ENCODE measurements at places on chromosomes 12 and 14.

DNA sequence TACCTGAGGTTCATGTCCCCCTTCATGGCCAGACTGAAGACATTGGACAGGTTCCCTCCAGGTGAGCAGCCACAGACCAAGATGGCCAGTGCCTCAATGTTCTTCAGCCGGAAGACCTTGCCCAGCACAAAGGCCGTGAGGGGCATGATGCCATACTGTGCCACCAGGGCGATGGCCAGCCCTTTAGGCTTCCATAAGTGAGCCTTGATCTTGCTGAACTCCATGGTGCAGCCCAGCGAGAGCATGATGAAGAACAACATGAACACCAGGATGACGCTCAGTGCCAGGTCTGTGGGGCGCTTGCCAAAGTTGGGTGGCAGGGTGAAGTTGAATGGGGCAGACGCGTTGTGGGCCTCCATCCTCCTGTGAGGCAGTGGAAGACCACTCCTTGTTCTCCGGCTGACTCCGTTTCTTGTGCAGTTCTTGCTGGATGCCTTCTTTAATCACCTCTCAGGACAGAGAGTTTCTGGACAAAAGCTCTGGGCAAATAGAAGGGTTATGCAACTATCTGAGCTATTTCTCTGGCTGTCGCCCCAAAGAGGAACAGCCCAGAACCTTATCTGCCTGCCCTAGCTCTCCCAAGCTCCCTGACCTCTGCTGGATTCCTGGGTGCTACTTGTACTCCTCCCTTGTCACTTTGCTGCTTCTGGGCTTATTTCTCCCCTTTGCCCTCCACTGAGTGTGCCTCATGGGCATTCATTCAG, at the start of gene SLC10A1:
Gene SLC10A1, minus strand, starts transcription at position 445 of the 704 bp plus-strand sequence. Its CDS starts 86 bp downstream, at position 359.
- ATAC-seq: no peak

GRCh38 chr12:12121061-12121460, 50.3 kb downstream of the BCL2L14 start:
- no peak for ATAC-seq

- ATAC-seq: peak; percentile 52
Observed at GRCh38 chr14:100434033-100434601, 111.0 kb downstream of the SLC25A47 start.

- no peak for ATAC-seq
Observed at GRCh38 chr14:74019408-74020137, 424 bp downstream of the BBOF1 start.

DNA sequence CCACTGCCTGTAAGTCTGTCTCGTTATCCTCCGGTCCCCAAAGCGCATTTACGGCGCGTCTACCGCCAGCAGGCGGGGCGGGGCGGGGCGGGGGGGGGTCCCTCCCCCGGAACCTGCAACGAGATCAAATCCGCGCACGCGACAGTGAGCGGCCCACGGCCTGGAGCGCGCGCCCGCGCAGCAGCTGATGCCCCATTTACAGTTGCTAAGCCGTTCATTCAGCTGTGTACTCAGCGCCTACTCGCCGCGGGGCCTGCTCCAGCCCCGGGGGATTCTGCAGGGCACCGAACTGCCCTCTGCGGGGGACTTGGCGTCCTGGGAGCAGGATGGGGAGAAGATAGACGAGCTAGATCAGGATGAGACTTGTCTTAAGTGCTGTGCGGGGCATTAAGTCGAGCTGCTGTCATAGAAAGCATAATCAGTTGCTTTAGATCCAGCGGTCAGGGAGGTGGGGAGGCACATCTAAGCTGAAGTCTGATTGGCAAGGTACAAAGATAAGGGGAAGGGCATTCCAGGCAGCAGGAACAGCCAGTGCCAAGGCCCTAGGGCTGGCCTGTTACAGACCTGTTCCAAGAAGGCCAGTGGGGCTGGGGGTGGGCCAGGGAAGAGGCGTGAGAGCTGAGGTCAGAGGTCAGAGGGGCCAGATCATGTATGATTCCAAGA, 1.4 kb upstream of the CCDC85C start:
- peak; percentile 40 for ATAC-seq

- ATAC-seq: peak; percentile 52
Observed at GRCh38 chr12:106138633-106139421, at the start of gene NUAK1. Gene NUAK1 (minus strand): TSS chr12:106138954. CDS start chr12:106138653, 301 bp downstream.

DNA sequence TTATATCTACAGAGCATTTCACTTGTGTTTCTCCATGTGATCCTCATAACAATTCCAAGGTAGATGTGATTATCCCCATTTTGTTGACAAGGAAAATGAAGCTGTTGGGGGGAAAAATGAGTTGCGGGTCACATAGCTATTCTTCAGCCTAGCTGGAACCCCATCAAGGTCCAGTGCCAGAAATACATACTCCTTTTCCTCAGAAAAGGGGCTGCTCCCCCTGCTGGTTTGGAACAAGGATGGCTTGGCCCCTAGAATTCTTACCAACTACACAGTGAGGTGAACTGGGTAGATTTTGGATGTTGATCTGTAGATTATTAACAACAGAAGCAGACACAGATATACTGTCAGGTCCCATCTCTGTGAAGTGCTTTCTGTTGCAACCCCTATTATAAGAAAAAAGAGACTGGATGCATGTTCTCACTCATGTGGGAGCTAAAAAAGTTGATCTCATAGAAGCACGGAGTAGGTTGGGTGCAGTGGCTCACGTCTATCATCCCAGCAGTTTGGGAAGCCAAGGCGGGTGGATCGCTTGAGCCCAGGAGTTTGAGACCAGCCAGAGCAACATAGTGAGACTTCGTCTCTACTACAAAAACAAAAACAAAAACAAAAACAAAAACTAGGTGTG, 8.9 kb downstream of the IKZF4 start:
- ATAC-seq: peak; percentile 54

DNA sequence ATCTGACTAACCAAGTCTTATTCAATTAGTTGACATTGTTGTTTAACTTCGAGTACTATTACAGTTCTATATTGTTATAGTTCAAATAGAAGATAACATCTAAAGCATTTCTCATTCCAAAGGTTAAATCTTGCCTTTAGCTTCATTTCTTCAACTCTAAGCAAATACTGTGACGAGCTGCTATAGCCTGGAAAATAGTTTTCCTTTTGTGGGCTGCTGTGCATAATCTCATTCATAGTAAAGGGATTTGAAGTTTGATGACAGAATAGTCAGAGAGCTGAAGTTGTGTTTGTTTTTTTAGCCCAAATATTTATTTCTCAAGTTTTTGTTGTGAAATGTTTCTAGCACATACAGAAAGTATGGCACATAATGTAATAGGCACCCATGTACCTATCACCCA, 13.4 kb downstream of the PSEN1 start:
- ATAC-seq: no peak

GRCh38 chr12:117127933-117128823, 29.0 kb upstream of the TESC start:
- ATAC-seq: no peak

GRCh38 chr14:104403421-104404220, 175.9 kb upstream of the C14orf180 start:
- ATAC-seq: no peak

- no peak for ATAC-seq
Observed at GRCh38 chr14:31326111-31326510, 94.2 kb downstream of the HEATR5A start.

GRCh38 chr14:53696217-53696965, 260.2 kb downstream of the BMP4 start:
- ATAC-seq: no peak

GRCh38 chr12:5689773-5690172, 255.3 kb downstream of the ANO2 start:
- ATAC-seq: no peak

GRCh38 chr14:61646366-61647116, 48.8 kb upstream of the HIF1A start:
- no peak for ATAC-seq

GRCh38 chr12:114955414-114956014, 271.5 kb upstream of the TBX3 start:
- ATAC-seq: no peak

GRCh38 chr12:25924491-25925001, 33.9 kb upstream of the RASSF8 start:
- ATAC-seq: no peak

GRCh38 chr12:131092901-131093603, 139.3 kb downstream of the ADGRD1 start:
- peak; percentile 81 for ATAC-seq

- ATAC-seq: no peak
Observed at GRCh38 chr12:22657538-22657937, 32.6 kb downstream of the ETNK1 start.

DNA sequence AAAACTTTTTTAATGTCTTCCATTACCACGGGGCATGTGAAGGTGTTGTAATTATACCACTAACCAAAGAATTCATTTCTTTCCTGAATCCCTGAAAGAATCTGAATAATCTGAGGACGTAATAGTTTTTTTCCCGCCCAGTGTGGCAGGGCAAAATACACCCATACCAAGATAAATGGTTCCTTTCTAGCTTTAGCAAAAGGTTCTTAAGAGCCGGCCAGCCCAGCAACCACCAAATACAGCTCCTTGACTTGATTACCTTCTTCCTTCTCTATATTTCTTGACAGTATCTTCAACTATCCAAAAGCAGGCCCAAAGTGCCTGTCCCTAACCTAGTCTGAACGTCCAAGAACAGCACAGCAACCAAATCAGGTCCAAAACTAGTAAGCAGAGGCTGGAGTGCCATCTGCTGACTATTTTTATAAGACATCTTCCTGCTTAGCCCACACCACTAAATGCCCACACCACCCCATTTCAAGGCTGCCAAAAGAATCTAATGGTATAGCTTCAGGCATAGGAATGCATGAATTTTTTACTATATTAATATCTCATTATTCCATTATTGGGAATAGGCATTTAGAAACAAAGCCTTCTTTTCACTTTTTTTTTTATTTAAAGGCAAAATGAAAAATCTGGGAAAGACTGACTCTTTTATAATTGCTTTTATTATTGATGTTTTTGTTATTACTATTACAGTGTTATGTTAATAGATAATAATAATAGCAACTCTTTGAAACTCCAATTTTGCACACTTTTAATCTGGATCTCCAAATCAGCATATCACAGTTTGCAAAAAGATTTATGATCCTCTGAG, 524.4 kb downstream of the MED13L start:
- peak; percentile 36 for ATAC-seq

GRCh38 chr12:46373301-46374296, 1.0 kb upstream of the SLC38A2 start:
- no peak for ATAC-seq

- no peak for ATAC-seq
Observed at GRCh38 chr12:62694632-62695031, 228.0 kb downstream of the MON2 start.

- no peak for ATAC-seq
Observed at GRCh38 chr12:95184121-95184520, 33.1 kb downstream of the FGD6 start.

DNA sequence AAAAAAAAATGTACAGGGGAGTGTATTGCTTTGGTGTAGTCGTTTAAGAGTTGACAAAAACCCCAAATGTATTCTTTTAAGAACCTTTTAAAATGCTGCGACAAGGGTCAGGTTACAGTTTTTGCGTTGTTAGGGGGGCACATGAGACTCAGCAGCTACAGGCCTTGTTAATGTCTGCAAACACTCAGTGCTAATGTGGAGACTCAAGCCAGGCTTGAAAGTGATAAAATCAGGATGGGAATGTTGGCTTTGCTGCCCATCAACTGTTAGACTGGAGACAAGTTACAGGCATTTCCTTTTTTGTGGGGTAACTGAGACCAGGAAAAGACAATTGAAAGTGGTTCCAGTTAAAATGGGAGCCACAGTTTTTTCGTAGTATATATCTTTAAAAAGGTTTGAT, 84.8 kb downstream of the PRKCH start:
- ATAC-seq: no peak

GRCh38 chr12:66273147-66273546, 29.1 kb upstream of the HELB start:
- no peak for ATAC-seq

- ATAC-seq: no peak
Observed at GRCh38 chr12:130136509-130137039, 25.7 kb upstream of the FZD10 start.

GRCh38 chr12:53868511-53868986, 70.1 kb upstream of the HOXC13 start:
- no peak for ATAC-seq

GRCh38 chr12:7864601-7865150, 8.0 kb downstream of the SLC2A14 start:
- ATAC-seq: no peak

GRCh38 chr14:33332497-33332896, 393.8 kb downstream of the NPAS3 start:
- ATAC-seq: no peak

GRCh38 chr12:48189331-48190125, 6.1 kb downstream of the CCDC184 start:
- peak; percentile 66 for ATAC-seq

DNA sequence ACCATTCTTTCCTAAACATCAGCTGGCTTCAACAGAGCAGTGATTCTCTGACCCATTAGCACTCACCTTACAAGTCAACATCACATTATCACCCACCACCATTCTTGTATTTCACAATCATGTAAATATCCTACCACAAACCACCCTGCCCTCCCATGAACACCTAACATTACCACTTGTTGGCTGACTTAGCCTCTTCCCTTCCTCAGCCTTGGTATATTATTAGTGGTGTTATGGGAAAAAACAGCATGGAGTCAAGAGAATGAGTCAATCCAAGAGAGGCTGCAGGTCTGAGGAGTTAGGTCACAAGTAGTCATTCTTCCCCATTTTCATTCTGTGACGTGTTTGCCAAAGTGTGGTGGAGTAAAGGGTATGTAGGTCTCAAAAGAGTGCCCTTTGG, 22.3 kb upstream of the MGP start:
- ATAC-seq: peak; percentile 47

DNA sequence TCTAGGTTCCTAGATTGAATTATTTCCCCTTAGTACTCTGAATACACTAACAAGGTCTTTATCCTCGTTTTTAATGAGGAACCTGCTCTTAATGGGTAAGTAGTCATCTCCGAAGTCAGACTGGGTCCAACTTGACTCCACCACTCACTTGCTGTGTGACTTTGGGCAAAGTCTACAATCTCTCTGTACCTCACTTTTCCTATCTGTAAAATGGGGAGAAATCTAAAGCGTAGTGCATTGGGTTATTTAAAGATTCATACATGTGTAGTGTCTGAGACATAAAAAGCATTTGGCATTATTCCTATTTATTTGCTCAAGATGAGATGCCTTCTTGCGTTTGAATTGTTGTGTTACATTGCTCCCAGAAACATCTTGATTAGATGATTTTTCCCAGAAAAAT, 51.5 kb downstream of the GTF2A1 start:
- ATAC-seq: no peak

DNA sequence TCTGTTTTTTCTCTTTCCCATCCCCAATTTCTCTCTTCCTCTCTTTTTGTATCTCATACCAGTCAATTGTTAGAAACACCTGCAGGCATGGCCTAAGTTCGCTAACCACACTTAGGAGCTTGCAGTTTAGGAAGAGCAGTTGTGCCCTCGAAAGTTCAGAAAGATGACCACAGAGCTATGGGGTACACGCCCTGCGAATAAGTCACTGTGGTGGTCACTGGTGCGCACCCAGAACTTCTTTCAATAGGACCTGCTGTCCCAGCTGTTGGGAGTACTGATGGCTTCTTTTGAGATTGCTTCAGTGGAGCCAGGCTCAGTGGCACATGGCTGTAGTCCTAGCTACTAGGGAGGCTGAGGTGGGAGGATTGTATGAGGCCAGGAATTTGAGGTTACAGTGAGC, 362.8 kb upstream of the TMTC1 start:
- ATAC-seq: no peak
